Uterus (tissue), 4 donors: ENCODE measurements at places on chromosomes 6 and 20.
A peak's percentile ranks its signal among the peaks of the same experiment; 100 is the strongest.

GRCh38 chr6:18352842-18353241, 34.3 kb upstream of the RNF144B start:
- DNase-seq: no peak
- H3K27me3 ChIP-seq: no peaks in the 10 kb centered on the region
- no peaks in the 10 kb centered on the region for H3K4me1 ChIP-seq

DNA sequence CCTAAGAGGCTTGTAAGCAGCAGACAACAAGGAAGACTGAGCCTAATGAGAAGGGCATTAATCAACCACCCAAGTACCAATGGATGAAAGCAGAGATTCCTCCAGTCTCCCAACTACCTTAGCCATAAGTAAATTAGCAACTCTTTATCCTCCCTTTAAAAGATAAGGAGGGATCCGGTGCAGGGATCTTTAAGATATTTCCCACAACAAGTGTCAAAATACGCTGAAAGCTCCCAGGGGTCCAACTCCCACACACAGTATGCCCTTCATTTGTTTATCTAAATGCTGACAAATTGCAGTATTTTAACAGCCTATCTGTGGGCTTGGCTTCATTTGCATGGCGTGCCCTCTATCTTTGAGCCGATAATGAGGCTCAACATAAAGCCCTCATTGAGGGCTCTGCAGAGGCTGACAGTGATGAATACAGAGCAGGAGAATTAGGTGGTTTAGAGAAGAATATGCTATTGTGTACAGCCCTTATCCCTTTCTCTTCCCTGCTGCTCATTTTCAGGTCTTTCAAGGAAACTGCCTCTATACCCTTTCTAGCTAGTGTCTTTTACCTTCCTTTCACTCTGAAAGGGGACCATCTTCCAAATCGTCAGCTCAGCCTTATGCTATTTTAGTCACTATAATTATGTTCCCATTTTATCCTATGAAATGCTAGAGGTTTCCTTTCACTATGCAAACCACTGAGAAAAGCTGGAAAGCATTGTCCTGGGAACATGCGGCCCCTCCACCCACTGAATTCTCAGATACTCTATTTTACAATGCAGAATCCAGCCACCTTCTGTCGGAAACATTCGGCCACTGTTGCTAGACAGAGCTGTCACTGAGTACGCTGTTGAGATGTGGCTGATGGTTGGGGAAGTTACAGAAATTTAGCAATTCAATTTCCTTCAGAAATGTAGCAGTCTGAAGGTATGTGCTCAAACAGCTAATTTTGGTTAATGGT, 575.2 kb upstream of the JAG1 start:
- H3K27ac ChIP-seq: no peak overlapping the region
- H3K4me3 ChIP-seq: no peak overlapping the region
- no peak for DNase-seq
- H3K36me3 ChIP-seq: no peaks in the 10 kb centered on the region
- no peaks in the 10 kb centered on the region for H3K4me1 ChIP-seq

DNA sequence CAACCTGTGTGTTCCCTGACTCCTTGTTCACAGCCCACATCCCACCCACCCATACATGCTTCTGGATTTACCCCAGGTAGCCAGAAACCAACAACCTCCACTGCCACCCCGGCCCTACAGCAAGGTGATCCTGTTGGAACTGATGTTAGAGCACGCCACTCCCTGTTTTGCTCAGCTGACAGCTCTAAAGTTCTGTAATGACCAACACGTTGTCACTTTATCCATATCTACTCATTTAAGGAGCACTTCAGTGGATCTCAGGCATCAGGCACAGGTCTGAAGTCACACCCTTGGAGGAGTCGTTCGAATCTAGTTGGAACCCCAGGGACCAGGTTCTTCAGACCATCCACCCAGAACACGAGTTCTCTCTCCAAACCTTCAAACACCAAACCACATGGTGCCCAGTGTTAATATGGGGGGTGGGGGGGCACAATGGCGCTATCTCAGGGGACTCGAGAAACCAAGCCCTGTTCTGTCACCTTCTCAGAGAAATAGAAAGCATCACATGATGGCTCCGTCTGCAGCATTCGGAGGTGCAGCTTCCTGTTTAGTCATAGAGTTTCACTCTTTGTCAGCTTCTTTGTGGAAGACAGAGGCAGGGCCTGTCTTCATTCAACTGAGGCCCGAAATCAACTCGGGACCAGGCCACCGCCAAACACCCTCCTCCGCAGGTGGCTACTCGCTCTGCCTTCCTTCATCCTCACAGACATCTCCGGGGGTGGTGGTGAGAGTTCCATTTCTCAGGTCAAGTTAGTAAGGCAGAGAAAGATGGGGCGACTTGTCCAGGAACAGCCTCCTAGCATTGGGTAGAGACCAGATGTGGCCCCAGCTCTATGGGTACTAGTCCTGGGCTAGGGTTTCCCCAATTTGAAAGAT, 142.2 kb downstream of the NFATC2 start:
- no peaks in the 10 kb centered on the region for H3K27me3 ChIP-seq
- DNase-seq: no peak
- no peaks in the 10 kb centered on the region for H3K4me1 ChIP-seq
- no peak overlapping the region for H3K27ac ChIP-seq

DNA sequence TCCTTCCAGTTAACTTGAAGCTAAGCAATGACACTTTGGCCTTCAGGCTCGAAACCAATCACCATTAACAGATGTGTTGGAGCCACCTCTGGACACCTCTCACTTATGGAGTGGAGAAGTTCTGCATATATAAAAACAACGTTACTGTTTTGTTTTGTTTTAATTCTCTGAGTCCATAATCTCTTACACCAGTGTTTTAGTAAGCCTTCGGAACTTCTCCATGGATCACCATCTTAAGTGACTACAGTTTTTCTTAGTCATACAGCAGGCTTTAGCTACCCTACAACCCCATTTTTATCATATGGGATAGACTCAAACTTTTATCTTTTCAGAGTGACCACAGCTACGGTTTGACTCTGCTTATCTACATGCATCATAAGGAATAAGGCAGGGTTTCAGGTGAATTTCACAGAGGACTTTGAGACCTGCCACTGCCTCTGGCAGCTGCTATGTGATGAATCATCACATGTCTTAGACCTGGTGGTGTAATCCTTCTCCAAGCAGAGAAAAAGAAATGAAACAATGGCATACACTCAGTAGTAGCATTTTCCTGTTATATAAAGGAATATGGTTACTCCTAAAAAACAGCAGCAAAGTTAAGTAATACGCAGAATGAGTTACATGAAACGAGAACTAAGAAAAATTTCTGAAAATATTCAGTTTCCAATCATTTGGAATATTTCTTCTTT, 5.5 kb upstream of the HDDC2 start:
- no peak overlapping the region for H3K27ac ChIP-seq
- no peaks in the 10 kb centered on the region for H3K4me1 ChIP-seq
- DNase-seq: no peak
- no peaks in the 10 kb centered on the region for H3K36me3 ChIP-seq

DNA sequence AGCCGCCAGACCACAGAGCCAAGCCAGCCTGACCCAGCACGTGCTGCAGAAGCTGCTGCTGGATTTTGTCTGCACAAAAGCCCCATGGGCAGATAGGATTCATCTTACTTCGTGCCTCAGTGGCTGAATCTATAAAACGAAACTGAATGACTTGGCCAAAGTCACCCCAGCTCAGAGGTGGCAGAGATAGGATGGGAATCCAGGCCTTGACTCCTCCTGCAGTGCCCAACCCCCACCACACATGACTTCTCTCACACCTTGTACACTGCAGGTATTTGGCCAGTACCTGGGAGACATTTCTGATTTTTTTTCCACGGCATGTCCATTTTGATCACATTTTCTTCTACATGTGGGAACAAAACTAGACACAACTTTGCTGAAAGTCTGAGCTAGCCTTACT, 182.1 kb downstream of the ANKRD60 start:
- no peaks in the 10 kb centered on the region for H3K27me3 ChIP-seq
- DNase-seq: no peak
- H3K27ac ChIP-seq: peak overlapping the region; percentile 81

GRCh38 chr20:34874094-34874654, 1.5 kb upstream of the GGT7 start:
- H3K4me3 ChIP-seq: no peak overlapping the region
- no peaks in the 10 kb centered on the region for H3K36me3 ChIP-seq
- DNase-seq: peak; percentile 79
- H3K27ac ChIP-seq: peak overlapping the region; percentile 17
- H3K4me1 ChIP-seq: peaks cover 6% of the 10 kb centered on the region
- no peaks in the 10 kb centered on the region for H3K27me3 ChIP-seq
